ENCODE measurements at places on chromosomes 4 and X.

DNA sequence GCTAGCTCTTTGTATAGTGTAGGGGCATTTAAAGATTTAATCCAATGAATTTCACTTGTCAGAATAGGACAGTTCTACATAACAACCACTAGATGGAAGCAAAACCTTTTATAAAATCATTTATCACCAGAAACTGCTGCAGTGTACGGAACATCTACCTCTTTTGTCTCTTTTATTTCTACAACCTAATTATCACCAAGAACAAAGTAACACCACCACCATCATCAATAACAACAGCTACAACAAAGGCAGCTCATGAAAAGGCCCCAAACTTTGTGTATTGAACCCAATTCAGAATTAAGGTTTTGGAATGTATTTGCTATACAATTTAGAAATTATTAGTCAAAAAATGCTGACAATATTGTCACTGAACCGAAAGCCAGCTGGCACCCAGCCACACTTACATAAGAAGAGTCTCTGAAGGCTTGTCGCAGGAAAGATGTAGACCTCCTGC, 260.9 kb upstream of the RPS6KA3 start:
- no peak for DNase-seq

DNA sequence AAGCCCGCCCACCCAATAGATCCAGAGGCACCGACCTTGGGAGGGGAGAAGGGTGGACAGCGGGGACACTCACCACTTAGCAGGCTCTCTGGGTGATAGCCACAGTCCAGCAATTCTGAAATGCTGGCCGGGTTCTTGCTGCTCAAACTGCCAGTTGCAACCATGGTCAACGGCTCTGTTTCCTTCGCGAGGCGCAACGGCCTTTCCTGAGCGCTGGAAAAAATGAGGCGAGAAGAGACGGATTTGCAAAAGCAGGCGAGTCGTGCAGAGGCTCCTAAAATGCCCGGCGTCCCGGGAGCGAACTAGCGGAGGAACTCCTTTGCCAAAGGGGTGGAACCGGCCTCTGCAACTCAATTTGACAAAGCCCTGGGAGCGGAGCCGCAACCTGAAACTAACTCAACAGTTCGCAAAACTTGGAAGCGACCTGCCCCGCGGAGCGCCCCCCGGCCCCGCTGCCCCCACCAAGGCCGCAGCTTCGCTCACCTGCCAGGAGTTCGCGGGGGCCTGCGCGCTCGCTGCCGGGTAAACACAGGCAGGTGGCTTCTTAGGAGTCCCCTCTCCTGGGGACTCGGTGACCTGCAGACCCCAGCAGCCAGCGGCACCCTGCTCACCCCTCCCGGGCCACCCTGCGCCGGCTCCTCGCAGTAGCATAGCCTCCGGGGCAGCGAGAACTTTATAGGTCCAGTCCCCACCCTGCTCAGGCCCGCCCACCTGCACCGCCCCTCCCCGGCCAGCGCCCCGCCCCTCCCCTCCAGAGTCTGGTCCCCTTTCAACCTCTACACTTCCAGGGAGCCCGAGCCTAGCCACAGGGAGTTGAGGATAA, at the start of gene DDIT4L:
TSS of gene DDIT4L (minus strand) at position 649 of the 823 bp plus-strand sequence. CDS start at position 164, 485 bp downstream.
- no peak for DNase-seq

GRCh38 chrX:20285511-20285910, 18.8 kb upstream of the RPS6KA3 start:
- DNase-seq = no peak

DNA sequence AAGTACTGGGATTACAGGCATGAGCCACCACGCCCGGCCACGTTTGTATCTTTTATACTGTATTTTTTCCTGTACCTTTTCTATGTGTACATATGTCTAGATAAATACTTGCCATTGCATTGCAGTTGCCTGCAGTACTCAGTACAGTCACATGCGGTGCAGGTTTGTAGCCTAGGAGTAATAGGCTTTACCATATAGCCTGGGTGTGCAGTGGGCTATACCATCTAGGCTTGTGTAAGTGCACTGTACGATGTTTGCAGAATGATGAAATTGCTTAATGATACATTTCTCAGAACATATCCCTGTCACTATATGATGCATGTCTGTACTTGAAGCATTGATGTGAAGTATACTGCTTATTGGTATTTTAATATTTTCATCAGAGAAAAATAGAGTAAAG, 115.4 kb upstream of the PUDP start:
- no peak for DNase-seq

- peak; percentile 90 for DNase-seq
Measured at GRCh38 chrX:64580035-64580434, 184.8 kb upstream of the MTMR8 start.

DNA sequence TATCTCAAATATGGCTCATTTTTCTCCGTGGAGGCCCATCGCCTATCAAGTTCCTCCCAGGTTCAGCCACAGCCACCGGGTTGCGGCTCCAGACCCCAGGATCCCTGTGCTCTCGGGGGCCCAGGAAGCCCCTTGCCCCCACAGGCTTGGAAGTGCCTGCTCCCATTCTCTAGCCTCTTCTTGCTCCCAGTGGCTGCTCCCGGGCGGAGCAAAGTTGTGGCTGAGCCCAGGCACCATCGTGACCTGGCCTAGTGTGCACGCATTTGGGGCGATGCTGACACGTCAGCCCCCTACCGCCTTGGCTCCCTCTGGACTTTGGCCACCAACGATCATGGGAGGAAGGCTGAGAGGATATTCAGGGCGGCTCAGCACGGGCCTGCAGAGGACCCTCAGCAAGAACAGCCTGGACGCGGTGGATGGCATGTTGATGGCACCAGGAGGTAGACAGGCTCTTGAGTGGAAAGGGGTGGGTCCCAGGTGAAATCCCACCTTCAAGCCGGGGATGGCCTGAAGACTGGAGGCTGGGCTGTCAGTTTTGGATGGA, 419.4 kb upstream of the AGA start:
- no peak for DNase-seq

- peak; percentile 77 for DNase-seq
Measured at GRCh38 chr4:2135083-2135482, 76.0 kb downstream of the NAT8L start.

DNA sequence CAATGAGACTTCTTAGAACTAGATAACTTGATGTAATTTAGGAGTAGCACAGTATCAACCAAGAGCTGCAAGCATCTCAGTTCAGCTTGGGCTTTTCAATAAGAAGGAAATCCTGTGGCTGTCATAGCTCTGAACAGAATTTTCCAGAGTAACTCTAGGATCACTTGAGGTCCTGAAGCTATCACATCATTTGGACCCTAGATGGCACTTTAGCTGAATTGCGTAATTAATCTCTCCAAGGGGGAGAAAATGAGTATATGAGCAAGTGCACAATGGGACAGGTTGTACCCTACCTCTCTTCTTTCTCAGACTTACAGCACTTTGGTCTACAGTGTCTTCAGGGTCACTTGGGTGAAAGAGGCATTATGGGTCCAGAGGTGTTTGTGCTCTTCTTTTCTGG, 45.2 kb downstream of the SLC4A4 start:
- DNase-seq = no peak

DNA sequence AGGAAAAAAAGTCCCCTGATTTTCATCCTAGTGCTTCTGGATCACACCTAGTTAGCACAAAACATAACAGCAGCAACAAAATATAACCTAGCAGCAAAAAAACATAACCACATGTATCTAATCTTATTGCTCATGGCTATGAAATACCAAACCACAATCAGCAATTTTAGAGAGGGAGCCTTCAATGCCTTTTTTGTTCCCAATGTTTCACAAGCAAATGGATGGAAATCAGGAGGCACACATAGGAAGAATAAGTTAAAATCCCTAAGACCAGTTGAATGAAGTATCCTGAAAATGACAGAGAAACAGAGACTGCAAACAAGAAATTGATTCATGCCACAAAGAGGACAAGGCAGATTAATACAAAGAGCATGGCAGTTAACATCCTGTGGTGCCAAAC, 361.6 kb downstream of the GPM6A start:
- DNase-seq = no peak

- DNase-seq = no peak
Measured at GRCh38 chr4:38785901-38786402, 3.2 kb upstream of the TLR10 start.

GRCh38 chrX:153245288-153245731, 66.2 kb downstream of the MAGEA1 start:
- no peak for DNase-seq

- DNase-seq = no peak
Measured at GRCh38 chr4:13327991-13328390, 156.1 kb downstream of the RAB28 start.

GRCh38 chr4:145938618-145939440, at the start of gene ZNF827:
ZNF827 (minus strand) TSS chr4:145938823; CDS start chr4:145938407, 416 bp downstream.
- peak; percentile 73 for DNase-seq

GRCh38 chr4:169064296-169064695, 54.2 kb upstream of the CBR4 start:
- no peak for DNase-seq

GRCh38 chr4:8494983-8495548, 54.5 kb downstream of the TRMT44 start:
- DNase-seq = no peak

DNA sequence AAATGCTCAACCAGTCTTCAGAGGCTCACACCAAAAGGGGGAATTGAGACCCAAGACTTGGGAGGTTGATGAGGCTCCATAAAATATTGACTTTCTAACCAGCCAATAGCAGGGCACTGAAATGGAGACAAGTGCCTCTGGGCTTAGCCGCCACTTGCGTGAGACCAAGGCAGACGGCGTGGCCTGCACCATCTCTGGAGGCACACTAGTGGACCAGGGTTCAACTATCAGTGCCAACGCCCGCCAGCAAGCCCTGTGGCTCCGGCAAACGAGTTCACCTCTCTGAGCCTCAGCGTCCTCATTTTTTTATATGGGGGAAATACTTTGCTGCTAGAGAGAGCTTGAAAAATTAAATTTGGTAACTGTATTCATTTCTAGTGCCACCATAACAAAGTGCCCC, 50.3 kb downstream of the PPP2R2C start:
- DNase-seq = no peak

GRCh38 chr4:139214039-139214534, 37.1 kb upstream of the ELF2 start:
- DNase-seq = no peak

DNA sequence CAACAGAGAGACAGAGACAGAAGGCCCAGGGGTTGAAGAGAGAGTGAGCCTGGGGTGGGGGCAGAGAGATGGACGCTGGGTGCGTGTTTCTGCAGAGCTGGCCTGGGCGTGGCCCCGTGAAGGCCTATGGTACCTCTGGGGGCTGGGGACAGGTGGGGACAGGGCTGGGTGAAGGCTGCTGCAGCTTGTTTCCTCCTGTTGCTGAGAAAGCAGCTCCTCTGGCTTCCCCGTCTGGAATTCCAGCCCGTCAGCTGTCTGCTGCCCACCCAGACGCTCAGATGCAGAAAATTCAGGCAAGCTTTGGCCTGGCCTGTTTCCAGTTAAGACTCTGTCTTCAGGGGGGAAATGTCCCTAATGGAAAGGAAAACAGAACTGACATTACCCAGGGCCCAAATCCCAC, 76.8 kb upstream of the PSAPL1 start:
- no peak for DNase-seq

DNA sequence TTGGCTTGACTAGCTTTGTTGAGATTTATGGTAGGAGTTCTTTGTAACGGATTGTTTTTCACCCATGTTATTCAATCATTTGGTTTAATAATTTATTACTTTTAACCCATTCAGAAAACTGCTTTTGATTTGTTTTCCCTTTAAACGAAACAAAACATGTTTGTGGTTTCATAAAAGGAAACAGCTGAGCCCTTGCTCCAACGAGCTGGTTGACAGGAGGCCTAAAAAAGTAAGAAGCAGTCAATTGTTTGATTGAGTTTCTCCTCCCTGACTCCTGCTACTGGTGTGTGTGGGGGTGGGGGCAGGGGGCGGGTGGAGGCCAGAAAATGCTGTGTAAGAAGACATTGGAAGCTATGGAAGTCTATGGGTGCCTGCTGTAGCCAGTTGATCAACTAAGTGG, 102.8 kb downstream of the CHRDL1 start:
- peak; percentile 3 for DNase-seq

- DNase-seq = no peak
Measured at GRCh38 chrX:153772316-153773217, 8.3 kb upstream of the SRPK3 start.

DNA sequence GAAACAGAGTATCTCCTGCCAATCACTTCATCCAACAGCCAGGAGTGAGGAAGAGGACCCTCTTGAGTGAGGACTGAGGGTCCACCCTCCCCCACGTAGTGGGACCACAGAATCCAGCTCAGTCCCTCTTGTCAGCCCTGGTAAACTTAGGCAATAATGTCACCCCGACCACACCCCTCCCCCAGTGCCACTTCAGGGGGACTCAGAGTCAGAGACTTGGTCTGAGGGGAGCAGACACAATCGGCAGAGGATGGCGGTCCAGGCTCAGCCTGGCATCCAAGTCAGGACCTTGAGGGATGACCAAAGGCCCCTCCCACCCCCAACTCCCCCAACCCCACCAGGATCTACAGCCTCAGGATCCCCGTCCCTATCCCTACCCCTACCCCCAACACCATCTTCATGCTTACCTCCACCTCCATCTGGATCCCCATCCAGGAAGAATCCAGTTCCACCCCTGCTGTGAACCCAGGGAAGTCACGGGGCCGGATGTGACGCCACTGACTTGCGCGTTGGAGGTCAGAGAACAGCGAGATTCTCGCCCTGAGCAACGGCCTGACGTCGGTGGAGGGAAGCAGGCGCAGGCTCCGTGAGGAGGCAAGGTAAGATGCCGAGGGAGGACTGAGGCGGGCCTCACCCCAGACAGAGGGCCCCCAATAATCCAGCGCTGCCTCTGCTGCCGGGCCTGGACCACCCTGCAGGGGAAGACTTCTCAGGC, at the start of the genes CSAG1 and MAGEA12:
TSS of gene CSAG1 (minus strand) at position 461 of the 715 bp plus-strand sequence. CDS start 1,261 bp downstream, outside the sequence.
TSS of gene MAGEA12 (plus strand) at position 497 of the 715 bp plus-strand sequence. CDS start 2,405 bp downstream, outside the sequence.
- no peak for DNase-seq

DNA sequence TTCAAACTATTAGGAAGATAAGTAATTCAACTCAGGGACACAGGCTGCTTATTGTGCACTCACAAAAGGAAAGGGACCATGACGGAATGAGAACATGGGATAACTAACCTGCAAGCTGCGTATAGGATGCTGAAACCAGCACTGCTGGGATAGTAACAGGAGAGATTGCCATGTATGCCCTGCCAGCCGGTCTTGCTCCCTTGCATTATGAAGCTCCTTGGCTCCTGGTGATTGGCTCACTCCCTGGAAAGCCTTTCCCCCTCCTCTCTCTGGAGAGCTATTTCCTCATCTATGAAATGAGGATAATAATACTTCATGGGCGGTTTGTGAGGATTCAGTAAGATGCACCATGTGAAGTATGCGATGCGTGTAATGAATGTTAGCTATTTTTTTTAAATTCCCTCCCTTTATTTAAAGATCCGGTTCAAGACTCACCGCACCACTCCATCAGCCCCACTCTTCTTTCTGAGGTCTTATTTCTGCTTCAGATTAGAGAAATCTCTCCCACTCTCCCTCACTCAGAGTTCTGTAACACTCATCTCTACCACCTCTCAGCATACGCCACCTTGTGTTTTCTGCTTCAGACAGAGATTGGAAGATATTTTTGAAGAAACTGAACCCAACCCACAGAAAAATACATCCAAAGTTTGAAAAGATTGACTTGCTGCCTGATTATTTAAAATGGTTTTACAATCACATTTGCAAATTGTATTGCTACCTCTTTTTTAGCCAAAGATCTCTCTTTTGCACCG, 18.4 kb downstream of the MSMO1 start:
- no peak for DNase-seq

All from DND-41 (cell line).